ENCODE measurements at places on chromosomes 7 and 10.

DNA sequence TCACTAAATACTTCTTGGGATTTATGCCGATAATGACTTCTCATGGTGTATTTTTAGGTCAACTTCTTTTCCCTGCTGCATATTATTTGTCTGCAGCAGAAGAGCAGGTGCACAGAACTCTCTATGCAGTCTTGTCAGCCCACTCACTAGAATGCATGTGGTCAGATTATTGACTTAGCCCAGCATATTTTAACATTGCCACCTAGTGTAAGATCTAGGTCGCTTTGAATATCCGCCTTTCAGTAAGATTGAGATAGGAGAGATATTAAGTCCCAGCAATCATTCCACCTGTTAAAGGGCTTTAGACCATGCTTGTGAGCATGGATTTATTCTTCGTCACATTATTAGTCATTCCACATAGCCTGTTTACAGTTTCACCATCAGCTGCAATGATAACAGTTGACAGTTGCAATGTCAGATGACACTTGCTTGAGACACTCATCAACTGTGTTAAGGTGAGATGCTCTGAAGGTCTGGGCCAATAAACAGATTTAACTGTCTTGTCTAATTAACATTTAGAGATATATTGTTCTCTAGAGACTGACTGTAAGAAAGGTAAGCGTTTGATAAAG, 491.7 kb downstream of the ARL4A start:
- no peak for DNase-seq

GRCh38 chr7:108724251-108725100, 154.8 kb downstream of the DNAJB9 start:
- no peak for DNase-seq

DNA sequence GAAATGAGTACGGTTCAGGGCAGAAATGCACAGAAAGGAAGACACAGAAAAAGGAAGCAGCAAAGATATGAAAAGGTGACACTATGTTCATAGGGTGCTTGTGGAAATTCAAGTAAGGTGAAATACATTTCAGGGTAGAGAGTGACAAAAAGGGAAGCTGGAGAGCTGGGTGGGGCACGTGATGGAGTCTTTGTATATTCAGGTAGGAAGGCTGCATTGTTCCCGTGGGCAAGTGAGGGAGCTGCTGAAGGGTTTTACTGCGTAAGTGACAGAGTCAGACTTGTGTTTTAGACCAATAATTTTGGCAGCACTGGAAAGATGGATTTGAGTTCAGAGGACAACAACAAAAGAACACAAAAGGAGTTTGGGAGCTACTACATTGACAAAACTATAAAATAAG, 35.3 kb upstream of the ANK3 start:
- no peak for DNase-seq

GRCh38 chr10:79069325-79070080, 737 bp downstream of the ZMIZ1 start:
- DNase-seq: no peak

DNA sequence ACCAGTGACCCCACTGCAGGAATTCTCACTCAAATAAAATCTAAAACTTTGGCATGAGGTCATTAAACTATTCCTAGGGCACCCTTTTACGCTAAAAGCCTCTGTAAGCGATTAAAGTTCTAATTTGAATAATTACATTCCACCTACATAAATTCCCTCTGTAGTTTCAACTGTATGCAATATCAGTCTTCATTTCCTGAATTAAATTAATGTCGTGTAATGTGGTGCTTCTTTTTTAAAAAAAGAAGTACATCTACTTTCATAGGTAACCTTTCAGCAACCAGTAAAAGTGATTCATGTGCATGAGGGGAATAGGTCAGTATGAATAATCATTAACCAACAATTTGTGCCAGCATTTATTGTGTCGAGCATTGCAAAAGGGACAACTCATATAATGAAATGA, 44.7 kb downstream of the IMMP2L start:
- DNase-seq: no peak

DNA sequence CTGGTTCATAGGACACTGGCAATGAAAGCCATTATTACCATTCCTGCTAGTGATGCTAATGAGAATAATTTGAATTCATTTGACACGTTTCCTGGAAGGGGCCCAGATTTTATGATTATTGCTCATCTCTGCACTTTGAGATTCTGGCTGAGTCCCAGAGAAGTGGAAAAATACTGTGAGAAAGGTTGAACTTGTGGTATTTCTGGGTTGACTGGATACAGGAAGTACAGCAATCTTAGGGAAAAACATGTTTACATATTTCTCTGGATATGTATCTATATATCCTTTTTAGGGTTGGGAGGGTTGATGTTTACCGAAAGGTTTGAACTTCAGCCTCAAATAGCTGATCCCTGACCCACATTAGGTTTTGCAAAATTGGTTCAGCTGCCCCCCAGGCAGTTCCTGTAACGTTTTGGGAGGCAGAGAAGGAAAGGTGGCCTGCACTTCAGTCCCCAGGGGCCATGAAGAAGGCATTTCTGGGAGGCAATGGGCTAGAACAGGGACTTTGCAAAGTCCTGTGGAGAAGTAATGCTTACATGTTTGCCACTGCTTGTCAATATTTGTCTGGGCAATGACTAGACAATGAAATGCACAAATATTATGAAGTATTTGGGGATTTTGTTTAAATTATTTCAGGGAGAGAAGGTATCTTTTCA, 253.7 kb upstream of the PITRM1 start:
- no peak for DNase-seq
